ENCODE measurements at places on chromosomes 2 and 18. TPM values are rescaled to one million over a fixed set of nuclear protein-coding genes. Genes with fewer than 3 reads are reported as not detected.

GRCh38 chr18:42092848-42093247 lies 137.8 kb downstream of the PIK3C3 start:
- H3K4me1 ChIP-seq, result no peaks in the 10 kb centered on the region
- no peaks in the 10 kb centered on the region for H3K36me3 ChIP-seq
- no peak overlapping the region for H3K4me3 ChIP-seq
- no peak for DNase-seq

DNA sequence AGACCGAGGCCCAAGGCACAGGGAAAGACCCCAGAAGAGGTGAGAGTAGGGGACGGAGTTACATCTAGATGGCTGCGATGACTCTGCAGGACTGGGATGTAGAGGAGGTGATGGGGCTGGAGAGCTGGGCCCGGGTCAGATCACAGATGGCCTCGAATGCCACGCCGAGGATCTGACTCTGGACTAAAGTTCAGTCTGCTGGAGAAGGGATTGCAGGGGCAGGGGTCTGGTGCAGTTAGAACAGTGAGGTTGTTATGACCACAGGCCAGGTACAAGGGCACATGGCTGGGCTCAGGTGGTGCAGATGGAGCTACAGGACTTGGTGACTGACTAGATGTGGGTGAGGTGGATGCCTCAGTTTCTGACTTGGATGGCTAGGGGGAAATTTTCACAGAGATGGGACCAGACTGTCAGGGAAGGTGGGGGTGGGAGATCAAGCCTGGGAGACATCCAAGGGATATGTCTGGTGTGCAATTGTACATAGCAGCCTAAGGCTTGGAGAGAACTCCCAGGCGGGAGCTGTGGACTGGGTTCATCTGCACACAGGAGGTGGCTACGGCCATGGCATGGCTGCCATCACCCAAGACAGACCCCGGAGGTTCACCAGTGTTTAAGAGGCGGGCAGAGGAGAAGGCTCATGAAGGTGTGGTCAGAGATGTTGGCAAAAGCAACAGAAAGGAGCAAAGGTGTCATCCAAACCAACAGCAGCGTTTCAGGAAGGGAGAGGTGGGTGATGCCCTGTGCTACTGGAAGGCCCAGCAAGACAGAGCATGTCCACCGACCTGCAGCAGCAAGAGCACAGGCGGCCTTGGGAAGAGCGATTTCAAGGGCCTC lies 66.9 kb downstream of the CIB4 start:
- H3K27me3 ChIP-seq, result no peaks in the 10 kb centered on the region
- no peak overlapping the region for H3K27ac ChIP-seq
- H3K36me3 ChIP-seq, result no peaks in the 10 kb centered on the region
- DNase-seq, result no peak
- no peak overlapping the region for H3K4me3 ChIP-seq
- no peaks in the 10 kb centered on the region for H3K4me1 ChIP-seq

GRCh38 chr2:129253461-129253812 lies 726.0 kb upstream of the RAB6C start:
- H3K4me1 ChIP-seq, result no peaks in the 10 kb centered on the region
- DNase-seq, result no peak
- no peaks in the 10 kb centered on the region for H3K27me3 ChIP-seq

DNA sequence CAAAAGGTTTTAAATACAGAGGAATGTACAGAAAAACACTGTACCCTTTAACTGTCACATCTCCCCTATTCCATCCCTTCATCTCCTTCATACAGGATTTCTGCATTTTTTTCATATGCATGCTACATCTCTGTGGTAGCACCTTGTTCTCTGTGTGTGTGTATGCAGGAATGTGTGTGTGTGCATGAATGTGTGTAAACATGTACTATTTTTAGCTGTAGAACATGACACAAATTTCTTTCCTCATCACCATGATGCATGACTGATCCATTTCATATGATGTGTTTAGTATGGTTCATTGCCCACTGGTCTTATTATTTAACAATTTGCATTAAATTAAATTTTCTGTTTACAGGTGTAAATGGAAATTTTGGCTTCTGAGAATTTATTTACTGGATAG lies 21.5 kb upstream of the ZEB2 start:
- H3K27ac ChIP-seq, result no peak overlapping the region
- H3K4me1 ChIP-seq, result no peaks in the 10 kb centered on the region
- H3K4me3 ChIP-seq, result no peak overlapping the region
- DNase-seq, result no peak
- no peaks in the 10 kb centered on the region for H3K36me3 ChIP-seq
- H3K27me3 ChIP-seq, result no peaks in the 10 kb centered on the region

DNA sequence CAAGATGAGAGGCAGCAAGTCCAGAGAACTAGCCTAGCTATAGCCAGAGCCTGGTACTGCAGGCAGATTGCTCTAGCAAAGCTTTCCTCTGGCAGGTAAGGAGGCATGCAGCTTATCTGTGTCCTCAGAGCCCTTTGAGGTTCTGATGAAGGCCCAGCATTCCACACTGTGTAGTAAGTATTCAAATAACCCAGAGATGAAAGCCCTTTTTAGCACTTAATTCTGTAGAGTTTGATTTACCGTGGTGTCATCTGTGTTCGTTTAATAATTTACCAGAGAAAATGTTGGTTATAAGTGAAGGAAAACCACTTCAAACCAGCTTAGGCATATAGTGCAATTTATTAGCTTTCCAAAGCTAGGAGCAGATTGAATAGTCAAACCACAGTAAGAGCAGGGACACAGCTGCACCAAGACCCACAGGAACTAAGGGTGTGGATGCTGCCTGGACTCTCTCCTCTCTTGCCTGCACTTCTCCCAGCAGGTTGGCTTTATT lies 226.6 kb downstream of the BABAM2 start:
- H3K27me3 ChIP-seq, result no peaks in the 10 kb centered on the region
- no peak overlapping the region for H3K4me3 ChIP-seq
- no peak for DNase-seq
- no peak overlapping the region for H3K27ac ChIP-seq
- H3K4me1 ChIP-seq, result no peaks in the 10 kb centered on the region

DNA sequence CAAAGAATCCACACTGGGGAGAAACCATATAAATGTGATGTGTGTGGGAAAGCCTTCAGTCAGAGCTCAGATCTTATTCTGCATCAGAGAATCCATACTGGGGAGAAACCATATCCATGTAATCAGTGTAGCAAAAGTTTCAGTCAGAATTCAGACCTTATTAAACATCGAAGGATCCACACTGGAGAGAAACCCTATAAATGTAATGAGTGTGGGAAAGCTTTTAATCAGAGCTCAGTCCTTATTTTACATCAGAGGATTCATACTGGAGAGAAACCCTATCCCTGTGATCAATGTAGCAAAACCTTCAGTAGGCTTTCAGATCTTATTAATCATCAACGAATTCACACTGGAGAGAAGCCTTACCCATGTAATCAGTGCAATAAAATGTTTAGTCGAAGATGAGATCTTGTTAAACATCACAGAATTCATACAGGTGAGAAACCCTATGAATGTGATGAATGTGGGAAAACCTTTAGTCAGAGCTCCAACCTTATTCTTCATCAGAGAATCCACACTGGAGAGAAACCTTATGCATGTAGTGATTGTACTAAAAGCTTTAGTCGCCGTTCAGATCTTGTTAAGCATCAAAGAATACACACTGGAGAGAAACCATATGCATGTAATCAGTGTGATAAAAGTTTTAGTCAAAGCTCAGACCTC lies 16.7 kb upstream of the ZSCAN30 start:
- H3K4me3 ChIP-seq, result no peak overlapping the region
- H3K27ac ChIP-seq, result no peak overlapping the region
- H3K36me3 ChIP-seq, result no peaks in the 10 kb centered on the region

DNA sequence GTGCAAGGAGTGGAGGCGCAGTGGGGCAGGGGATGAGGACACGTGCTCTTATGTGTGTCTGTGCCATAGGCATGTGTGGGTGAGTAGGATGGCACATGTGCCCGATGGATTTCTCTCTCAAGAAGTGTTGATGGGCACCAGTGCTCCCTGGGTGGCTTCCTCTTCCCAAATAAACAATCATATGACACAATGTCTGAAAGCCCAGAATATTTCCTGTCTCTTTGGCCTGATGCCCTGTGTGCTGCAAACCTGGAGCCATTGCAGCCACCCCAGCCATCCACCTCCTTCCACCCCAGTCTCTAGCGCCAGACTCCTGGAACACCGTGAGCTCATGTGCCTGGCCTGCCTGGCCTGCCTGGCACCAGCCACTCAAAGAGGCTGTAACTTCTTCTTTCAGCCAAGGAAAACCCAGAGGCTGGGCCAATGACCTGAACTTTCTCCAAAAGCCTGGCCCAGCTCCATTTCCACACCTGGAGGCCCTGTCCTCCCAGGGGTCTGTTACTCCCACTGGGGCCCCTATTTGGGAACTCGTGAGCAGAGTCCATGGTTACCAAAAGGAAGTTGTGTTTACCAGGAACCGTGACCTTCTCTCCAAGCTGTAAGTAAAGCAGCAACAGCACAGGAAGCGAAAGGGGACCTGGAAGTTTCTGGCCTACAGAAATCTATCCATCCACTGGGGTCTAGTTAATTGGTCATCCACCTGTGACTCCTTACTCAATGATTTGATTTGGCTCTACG lies 9.5 kb upstream of the ZBTB7C start:
- no peaks in the 10 kb centered on the region for H3K27me3 ChIP-seq
- no peak for DNase-seq
- H3K36me3 ChIP-seq, result no peaks in the 10 kb centered on the region
- H3K4me3 ChIP-seq, result no peak overlapping the region
- no peak overlapping the region for H3K27ac ChIP-seq

- no peaks in the 10 kb centered on the region for H3K4me1 ChIP-seq
- DNase-seq, result no peak
- no peaks in the 10 kb centered on the region for H3K36me3 ChIP-seq
- H3K4me3 ChIP-seq, result no peak overlapping the region
Observed at GRCh38 chr18:2699001-2699400, 43.5 kb downstream of the SMCHD1 start.

DNA sequence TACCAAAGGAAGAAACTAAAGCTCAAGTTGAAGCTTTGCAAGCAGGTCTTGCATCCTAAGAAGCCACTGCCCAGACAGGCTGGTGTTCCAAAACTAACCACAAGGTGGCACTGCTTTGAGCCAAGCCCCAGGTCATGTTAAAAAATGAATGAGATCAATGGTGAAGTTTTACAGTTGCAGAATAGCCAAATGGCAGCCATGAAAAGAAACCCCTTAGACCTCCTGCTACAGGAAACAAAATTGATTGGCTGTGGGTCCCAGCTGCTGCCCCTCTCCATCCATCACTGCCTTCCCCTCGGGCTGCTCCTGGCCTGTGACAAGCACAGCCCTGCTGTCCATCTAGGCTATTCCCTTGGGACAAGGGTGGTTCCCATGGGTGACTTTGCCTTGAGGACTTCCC lies 20.7 kb upstream of the MREG start:
- no peaks in the 10 kb centered on the region for H3K36me3 ChIP-seq
- no peak overlapping the region for H3K27ac ChIP-seq
- no peak overlapping the region for H3K4me3 ChIP-seq
- no peaks in the 10 kb centered on the region for H3K27me3 ChIP-seq

GRCh38 chr2:150866431-150866830 lies 379.0 kb upstream of the RND3 start:
- H3K27me3 ChIP-seq, result no peaks in the 10 kb centered on the region
- H3K36me3 ChIP-seq, result no peaks in the 10 kb centered on the region
- H3K27ac ChIP-seq, result no peak overlapping the region

- no peaks in the 10 kb centered on the region for H3K27me3 ChIP-seq
- H3K36me3 ChIP-seq, result no peaks in the 10 kb centered on the region
- peaks cover 7% of the 10 kb centered on the region for H3K4me1 ChIP-seq
- H3K4me3 ChIP-seq, result no peak overlapping the region
- no peak overlapping the region for H3K27ac ChIP-seq
Observed at GRCh38 chr18:44876755-44877154, 196.1 kb downstream of the SETBP1 start.

DNA sequence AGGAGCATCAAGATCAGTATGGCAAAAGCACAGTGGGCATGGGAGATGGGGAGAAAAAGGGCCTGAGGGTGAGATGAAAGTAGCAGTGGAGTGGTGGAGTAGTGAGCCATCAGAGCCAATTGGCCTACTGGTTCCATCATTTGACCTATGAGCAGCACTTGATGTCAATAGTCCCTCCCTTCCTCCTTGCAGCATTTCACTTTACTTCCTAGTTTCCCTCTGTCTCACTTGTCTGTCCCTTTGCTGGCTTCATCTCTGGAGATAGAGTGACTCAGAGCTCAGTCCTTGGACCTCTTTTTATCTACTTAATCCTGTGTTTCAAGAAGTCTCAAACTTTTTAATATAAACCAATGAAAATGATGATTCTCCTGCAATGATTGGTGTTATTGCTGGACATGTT lies 32.1 kb downstream of the FBXO48 start:
- H3K4me3 ChIP-seq, result no peak overlapping the region
- no peaks in the 10 kb centered on the region for H3K36me3 ChIP-seq
- DNase-seq, result no peak
- H3K27ac ChIP-seq, result peak overlapping the region; percentile 81
- peaks cover 4% of the 10 kb centered on the region for H3K4me1 ChIP-seq

GRCh38 chr2:108492364-108492763 lies 41.9 kb upstream of the LIMS1 start:
- no peaks in the 10 kb centered on the region for H3K27me3 ChIP-seq
- DNase-seq, result no peak
- no peak overlapping the region for H3K27ac ChIP-seq
- H3K36me3 ChIP-seq, result no peaks in the 10 kb centered on the region
- H3K4me1 ChIP-seq, result no peaks in the 10 kb centered on the region
- no peak overlapping the region for H3K4me3 ChIP-seq

CAPN14 gene
- 0.05 TPM for polyA plus RNA-seq

TNFRSF11A gene
- polyA plus RNA-seq, result 0.70 TPM

IL1F10 gene
- not detected for polyA plus RNA-seq

PJVK gene
- polyA plus RNA-seq, result 5.1 TPM

ATG4B gene
- 41.0 TPM for polyA plus RNA-seq

GREB1 gene
- polyA plus RNA-seq, result 104 TPM

NUP35 gene
- 14.2 TPM for polyA plus RNA-seq

SERPINB12 gene
- not detected for polyA plus RNA-seq
